ENCODE measurements at places on chromosomes 6 and 20.

DNA sequence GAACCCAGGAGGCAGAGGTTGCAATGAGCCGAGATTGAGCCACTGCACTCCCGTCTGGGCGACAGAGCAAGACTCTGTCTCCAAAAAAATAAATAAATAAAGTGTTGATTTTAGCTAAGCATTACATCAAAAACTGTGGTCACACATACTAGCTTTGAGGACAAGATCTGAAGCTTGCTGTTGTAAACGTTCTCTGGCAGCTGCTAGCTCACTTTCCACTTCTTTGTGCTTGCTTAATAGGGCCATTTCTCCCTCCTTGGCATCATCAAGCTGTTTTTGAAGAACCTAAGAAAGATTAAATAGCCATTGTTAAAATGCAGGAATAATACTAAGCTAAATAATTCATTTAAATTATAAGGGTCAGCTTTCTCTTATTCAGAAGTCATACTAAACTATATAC, 55.7 kb downstream of the FAM184A start:
- no peak for DNase-seq

DNA sequence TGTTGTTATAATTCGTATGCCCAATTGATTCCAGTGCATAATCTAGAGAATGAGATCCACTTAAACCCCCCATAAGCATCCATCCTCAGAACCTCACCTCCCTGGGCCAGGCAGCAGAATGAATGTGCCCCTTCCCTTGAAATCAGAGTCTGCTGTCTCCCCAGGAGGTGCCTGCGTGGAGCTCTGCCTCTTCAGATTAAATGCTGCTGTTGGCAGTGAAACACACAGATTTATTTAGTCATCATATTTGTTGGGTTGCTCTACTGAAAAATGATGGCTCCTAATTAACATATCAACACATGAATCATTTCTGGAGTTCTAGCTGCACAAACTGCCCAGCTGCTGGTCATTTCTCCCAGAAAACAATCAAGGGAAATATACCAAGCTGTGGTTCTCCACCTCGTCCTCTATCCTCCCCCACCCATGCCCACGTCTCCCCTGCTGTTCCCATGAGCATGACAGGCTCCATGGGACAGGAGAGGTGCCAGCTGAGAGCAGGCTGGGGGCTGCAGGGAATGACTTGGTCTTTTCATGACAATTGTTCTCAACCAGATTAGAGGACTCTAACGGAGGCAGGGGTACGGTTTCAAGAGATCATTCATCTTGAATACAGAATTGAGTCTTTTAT, 633.1 kb downstream of the CDH26 start:
- no peak for DNase-seq

GRCh38 chr6:108985301-108985700, 109.3 kb downstream of the SESN1 start:
- no peak for DNase-seq

DNA sequence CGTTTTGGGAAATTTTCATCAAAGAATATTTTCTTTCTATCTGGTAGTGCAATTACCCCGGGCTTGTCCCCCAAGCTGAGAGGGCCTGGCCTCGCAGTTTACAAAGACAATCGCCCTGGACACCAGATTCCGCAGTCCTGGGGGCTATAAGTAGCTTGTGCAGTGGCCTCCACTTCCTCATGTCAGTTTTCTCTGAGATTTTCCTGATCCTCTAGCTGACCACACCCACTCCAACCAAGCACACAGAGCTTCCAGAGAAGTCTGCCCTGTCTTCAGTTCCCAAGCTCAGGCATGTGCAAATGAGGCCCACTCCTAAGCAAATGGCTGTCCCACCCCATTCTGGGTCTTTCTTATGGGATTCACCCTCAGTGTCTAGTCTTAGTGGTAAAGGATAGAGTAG, 245.3 kb downstream of the MAFB start:
- no peak for DNase-seq

DNA sequence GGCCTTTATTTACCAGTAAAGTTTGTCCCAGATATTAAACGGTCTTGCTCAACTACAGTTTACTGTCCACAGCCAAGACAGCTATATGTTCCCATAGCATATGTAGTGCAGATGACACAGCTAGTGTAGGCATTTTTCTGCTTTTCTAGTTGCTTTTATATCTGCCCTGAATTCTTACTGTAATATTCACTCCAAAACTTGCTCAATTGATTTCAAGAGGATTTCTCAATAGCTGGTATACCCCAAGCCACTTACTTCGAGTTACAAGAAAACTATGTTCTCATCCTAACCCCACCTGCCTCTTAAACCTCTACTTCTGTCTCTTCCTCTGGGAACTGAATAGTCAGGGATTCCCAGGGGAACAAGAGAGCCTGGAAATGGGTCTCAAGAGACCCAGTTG, 18.9 kb upstream of the ROS1 start:
- no peak for DNase-seq

DNA sequence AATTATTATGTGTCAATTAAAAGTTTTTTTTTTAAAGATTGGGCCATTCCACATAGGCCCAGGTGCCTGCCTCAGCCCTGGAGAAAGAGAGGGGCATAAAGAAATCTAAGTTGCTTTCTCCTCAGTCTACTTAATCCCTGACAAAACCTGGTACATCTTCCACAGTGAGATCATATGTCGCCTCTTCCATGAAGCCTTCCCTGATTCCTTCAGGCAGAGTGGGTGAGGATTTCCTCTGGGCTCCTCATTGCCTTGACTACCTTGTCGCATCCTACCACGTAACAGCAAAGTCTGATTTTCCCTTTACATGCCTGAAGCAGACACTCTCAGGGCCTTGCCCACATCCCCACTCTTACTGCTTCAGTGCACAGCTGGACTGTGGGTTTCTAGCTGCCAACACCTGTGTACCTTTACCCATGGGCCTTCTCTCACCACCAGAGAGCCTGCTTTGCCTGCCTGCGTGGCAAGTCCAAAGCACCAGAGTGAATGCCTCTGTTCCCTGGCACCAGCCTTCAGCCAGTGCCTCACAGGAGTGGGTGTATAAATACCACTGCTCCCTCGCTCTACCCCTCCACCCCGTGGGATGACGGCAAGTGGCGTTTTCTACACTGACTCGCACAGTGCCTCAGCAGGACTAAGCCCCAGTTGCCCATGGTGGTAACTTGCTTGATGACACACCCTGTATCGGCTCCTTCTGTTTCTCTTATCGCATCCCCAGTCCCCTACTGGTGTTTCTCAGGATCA, 68.0 kb downstream of the EYA2 start:
- DNase-seq: no peak

DNA sequence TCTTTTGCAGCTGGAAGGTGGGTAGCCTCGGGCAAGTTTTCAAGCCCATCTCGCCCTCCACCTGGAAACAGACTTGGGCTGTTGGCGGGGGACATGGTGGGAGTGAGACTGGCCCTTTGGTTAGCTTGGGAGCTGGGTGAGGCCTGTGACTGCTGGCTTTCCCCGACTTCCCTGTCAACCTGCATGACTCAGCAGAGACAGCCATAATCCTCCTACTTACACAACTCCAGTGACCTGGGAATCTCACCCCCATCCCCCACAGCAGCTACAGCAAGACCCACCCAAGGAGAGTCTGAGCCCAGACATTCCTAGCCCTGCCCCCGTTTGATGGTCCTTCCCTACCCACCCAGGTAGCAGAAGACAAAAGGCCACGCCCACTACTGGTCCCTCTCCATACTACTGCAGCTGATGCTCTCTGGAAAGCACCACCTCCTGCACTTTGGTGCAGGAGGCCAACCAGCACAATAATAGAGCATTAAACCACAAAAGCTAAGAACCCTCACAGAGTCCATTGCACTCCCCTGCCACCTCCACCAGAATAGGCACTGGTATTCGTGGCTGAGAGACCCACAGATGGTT, 188.4 kb downstream of the TRDN start:
- DNase-seq: no peak
